ENCODE measurements at places on chromosomes 4 and X.

DNA sequence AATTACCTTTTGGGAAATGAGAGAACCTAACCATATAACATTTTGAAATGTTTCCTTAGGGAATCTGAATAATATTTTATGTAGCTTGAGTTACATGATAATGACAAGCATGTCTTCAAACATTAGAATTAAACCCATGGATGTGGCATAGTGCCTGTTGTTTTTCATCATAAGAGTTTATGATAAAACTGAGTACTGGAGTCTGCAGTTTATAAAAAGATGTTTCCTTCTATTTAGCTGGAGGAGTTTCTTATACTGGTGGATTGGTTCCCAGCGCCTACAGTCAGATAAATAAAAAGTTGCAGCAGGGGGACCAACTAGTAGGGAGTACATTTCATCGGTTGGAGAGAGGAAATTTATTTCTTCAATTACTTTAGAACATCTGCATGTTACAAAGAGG is 70.1 kb upstream of the PCDH18 start:
- no peak for DNase-seq

GRCh38 chrX:134371133-134371532 is 88.8 kb upstream of the HPRT1 start:
- DNase-seq: no peak

- DNase-seq: no peak
Observed at GRCh38 chr4:158760866-158761265, 8.0 kb upstream of the FNIP2 start.

DNA sequence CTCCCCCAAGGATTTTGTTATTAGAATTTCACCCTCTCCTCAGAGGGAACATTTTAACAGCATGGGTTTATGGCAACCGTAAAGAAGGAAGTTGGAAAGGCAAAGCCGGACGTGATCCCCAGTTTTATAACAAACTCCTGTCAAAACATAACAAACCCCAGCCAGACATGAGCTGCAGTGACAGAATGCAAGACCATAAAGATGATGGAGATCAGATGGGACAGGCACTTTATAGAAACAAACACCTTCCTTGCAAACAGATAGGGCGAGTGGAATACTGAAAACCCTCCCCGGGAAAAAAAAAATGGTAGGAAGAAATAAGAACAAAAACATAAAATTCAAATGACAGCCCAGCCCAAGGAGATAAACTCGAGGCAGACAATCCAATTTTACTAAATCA is 281.4 kb downstream of the LDB2 start:
- no peak for DNase-seq
